Skin of body (tissue), 3 donors: ENCODE measurements at places on chromosomes 7 and 10. TPM values are rescaled to one million over a fixed set of nuclear protein-coding genes. Genes with fewer than 3 reads are reported as not detected.

Gene ZNF37A
- total RNA-seq, result 17.0 TPM

DNA sequence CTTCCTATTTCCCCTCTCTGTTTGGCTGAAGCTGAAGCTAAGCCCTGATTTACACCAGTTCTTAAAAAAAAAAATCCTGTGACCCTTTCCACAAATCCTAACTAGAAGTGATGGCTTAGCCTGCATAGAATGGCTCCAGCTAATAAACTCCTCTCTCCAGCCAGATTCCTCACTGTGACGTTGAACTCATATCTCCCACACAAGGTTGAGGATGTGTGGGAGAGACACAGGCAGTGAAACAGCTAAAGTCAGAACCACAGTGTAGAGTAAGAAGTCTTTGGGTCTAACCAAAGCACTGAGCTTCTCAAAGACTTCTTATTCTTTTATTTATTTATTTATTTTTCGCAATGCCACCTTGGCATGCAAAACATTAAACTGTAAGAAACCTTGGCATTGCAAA lies 268.3 kb downstream of the SNX13 start:
- no peak for DNase-seq

DNA sequence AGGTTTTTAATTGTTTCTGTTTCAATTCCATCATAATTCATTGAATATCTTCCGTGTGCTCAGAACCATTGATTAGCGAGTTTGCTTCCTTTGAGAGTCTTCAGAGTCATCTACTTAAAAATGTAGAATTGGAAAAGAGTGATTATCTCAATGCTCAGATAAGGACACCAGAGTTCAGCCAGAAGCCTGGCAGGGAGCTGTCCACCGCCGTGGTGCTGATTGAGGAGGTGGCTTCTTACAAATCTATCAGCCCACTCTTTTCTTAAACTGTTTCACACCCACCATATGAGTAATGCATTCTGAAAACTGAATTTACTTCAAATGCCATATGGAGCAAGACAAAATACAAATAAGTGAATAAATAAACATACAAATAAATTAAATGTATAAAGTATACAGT lies 79.3 kb downstream of the INSYN2A start:
- DNase-seq, result no peak

GRCh38 chr7:130095812-130096211 lies 25.5 kb downstream of the KLHDC10 start:
- peak; percentile 87 for DNase-seq

GRCh38 chr10:43842072-43842471 lies 193.4 kb upstream of the ZNF32 start:
- DNase-seq, result no peak

Gene GRID1
- total RNA-seq, result 2.7 TPM

Gene AQP1
- total RNA-seq, result 56.5 TPM

DNA sequence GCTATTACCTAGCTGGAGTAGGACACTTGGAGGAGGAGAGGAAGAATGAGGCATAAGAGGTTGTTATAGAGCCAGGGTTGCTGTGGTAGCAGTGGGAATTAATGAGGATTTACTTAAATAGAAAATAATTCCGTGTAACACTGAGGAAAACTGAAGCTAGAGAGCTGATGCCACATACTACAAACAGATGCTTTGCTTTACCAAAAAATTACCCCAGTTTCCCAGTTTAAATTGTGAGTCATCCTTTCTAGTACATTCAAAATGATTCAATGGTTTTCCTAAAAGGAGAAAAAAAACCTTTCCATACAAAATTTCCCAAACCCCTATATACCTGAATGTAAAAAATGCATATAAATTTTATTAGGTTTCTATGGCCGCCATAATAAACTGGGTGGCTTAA lies 58.3 kb downstream of the ZNF518A start:
- DNase-seq, result no peak

GRCh38 chr10:132301371-132302330 lies 6.1 kb downstream of the STK32C start:
- no peak for DNase-seq

DNA sequence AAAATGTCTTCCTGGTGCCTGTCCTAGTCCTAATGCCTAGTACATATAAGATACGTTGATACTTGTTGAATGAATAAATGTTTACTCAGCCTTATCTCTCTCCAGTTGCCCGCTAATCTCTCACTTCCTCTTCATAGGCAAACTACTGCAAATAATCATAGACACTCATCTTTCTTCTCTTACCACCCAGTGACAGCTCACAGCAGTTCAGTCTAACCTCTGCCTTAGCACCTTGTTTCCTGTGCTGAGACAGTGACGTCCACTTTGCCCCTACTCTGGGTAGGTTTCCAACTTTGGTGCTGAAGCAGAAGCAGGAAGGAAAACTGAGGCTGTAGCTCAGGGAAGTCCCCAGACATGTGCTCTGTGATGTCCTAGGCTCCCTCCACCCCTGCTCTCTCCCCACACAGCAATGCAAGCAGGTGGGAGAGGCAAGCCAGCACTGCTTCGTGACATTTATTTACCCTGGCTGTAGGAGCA lies 45.5 kb upstream of the RHOBTB1 start:
- DNase-seq, result no peak

DNA sequence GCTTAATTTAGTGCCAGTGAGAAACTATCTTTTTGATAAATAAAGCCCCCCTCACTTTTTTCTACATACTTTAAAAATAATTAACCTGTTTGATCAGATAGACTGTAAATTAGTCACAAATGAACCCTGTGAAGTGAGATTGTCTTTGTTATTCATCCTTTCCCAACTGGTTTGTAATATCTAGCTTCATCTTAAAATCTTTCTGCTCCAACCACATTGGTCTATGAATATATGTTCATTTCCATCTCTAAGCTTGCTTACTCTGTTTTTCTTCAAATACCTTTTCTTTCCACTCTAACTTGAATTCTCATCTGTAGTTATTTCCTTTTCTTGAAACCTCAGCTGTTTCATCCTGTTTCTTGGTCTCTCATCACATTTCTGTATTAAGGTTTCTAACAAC lies 12.1 kb downstream of the MARCHF5 start:
- no peak for DNase-seq

Gene DIP2C
- total RNA-seq, result 16.7 TPM

Gene SH2B2
- total RNA-seq, result 2.0 TPM

Gene CLCN1
- total RNA-seq, result 0.20 TPM

GRCh38 chr7:88686468-88687229 lies 72.9 kb upstream of the ZNF804B start:
- DNase-seq, result no peak

Gene NUDT1
- 18.8 TPM for total RNA-seq

Gene SPDYE9
- 0.10 TPM for total RNA-seq

DNA sequence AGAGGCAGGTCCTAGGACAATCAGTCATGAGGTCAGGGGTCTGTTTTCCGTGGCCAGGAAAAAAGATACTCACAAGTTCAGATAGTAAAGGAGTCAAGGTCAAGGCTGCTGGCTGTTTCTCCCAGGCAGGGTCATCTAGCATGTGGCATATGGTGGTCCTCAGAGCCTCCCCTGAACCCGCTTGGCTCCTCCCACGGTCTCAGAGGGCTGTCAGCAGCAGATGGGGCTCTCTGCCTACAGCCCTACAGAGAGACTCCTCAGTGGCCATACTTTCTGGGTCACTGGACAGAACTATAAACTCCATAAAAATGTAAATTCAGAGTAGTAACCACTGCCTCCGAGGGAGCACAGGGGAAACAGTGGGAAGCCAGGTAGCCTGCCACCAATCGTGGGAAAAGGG lies 11.3 kb upstream of the DRGX start:
- DNase-seq, result no peak

GRCh38 chr7:24283554-24283896 lies 465 bp upstream of the NPY start:
- DNase-seq, result no peak

DNA sequence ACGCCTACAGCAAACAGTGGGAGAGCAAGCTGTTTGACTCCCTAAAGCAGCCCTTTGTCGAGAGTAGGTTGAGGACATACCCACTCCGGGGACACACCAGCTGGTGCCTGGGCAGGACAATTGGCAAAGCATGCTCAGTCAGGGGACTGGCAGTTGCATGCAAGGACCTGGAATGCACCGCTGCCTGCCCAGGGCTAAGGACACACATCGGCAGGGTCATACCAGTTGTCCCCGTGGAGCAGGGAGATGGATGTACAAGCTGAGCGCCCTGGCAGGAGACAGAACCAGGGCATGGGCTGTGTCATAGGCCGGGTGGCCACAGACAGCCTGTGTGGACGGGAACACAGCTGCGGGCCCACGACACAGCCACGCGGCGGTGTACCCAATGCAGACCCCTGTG lies 18.3 kb upstream of the ELN start:
- no peak for DNase-seq

DNA sequence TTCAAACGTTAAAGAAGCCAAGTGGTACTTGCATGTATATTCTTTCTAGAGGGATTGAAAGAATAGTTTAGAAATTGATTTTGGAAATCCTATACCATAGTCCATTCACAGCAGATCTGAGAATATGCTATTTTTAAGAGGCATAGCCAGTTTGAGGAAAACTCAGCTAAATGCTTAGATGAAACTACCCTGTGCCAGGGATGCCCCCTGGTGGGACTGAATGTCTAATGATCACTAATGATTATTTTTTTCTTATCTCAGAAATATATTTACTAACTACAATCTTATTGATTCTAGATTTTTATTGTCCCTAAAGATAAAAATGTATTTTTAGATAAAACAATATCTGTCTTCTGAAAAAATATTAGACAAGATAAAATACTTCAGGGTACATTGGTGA lies 844.9 kb upstream of the PHF14 start:
- no peak for DNase-seq

Gene ODAD2
- 0.69 TPM for total RNA-seq

DNA sequence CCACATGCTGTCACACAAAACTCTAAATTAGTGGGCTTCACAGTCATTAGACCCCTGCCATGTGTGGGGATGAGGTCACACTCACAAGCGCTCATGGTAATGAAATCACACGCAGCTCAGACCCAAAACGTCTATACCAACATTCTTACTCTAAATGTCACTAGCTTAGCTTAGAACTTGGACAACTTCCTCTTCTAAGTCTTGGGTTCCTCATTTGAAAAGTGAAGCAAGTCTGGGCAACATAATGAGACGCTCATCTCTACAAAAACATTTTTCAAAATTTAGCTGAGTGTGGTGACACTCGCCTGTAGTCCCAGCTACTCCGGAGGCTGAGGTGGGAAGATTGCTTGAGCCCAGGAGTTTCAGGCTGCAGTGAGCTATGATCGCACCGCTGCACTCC lies 92.7 kb upstream of the MACROH2A2 start:
- peak; percentile 50 for DNase-seq

Gene FLNC
- 106 TPM for total RNA-seq

Gene CPA2
- not detected for total RNA-seq

Gene RHOBTB1
- total RNA-seq, result 22.8 TPM

GRCh38 chr10:22133749-22134624 lies 83.8 kb downstream of the EBLN1 start:
- peak; percentile 43 for DNase-seq

- no peak for DNase-seq
These were observed 9.0 kb downstream of the NRBF2 start for GRCh38 chr10:63142136-63142535.

DNA sequence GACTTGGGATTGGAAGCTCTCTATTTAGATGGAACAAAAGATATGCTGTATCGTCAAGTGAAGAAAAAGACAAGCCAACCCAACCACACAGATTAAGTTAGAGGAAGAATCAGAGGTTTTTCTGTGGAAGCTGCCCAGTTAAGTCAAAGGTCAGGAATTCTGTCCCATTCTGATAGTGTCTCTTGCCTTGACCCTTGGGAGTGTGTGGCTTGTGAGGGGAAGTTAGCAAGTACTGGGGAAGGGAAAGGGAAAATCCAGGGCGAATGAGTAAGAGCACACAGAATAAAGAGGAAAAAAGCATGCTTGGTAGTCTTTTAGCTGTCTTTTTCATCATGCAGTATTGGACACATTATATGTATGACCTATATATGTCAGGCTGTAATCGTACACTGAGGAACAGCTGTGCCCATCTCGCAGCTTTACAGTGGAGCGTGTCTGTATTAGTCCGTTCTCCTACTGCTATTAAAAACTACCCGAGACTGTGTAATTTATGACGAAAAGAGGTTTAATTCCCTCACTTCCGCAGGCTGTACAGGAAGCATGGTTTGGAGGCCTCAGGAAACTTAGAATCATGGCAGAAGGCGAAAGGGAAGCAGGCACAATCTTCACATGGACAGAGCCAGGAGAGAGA lies 197.2 kb downstream of the GALNT17 start:
- no peak for DNase-seq

- no peak for DNase-seq
These were observed 46.9 kb upstream of the KDM7A start for GRCh38 chr7:140223515-140224221.

Gene C10orf62
- 0.20 TPM for total RNA-seq

DNA sequence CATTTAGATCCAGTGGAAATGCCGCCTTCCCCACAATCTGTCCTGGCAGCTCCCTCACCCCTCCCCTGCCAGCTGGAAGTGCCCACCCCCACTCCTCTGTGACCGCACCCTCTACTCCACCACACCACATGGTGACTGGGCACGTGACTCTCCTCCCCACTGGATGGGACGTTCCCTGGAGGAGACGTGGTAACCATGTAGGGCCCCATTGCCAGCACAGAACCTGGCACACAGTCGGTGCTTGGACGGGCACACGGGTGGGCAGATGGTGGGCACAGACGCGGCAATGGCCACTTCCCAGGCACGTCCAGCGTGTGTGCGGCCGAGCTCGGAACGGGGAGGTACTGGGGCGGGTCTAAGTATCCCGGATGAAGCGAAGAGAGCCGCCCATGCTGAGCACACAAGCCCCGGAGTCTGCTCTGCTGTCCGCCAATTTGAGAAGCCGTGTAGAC lies 245.6 kb downstream of the MAD1L1 start:
- DNase-seq, result no peak

Gene C10orf143
- total RNA-seq, result 1.4 TPM

GRCh38 chr7:76354516-76354915 lies 4.3 kb downstream of the YWHAG start:
- no peak for DNase-seq

- DNase-seq, result no peak
These were observed 18.6 kb downstream of the PYROXD2 start for GRCh38 chr10:98396096-98397063.

DNA sequence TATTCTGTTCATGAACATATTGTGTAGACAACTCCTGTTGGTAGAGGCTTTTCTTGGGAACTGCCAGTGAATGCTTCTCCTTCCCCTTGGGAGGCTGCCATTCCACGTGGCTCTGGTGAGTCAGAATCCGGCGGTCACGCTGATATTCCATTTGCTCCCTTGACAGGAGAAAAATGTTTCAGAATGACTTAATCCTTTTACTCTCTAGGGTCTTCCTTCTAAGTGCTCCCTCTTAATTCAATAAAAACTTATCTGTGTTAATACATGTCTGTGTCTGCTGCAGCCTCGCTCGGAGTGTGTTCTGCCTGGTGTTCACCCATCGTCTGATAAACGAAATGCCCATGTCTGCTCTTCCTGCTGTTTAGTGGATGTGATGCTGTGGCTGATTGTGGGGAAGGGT lies 278.6 kb downstream of the ARHGAP12 start:
- DNase-seq, result peak; percentile 67

- no peak for DNase-seq
These were observed 269.6 kb downstream of the ELFN1 start for GRCh38 chr7:1939434-1940401.

Gene KLF14
- 0.89 TPM for total RNA-seq
